HS-27A (cell line): ENCODE measurements at places on chromosomes 7 and 10.

GRCh38 chr10:99119258-99119748 lies 116.3 kb downstream of the HPSE2 start:
- DNase-seq = no peak

DNA sequence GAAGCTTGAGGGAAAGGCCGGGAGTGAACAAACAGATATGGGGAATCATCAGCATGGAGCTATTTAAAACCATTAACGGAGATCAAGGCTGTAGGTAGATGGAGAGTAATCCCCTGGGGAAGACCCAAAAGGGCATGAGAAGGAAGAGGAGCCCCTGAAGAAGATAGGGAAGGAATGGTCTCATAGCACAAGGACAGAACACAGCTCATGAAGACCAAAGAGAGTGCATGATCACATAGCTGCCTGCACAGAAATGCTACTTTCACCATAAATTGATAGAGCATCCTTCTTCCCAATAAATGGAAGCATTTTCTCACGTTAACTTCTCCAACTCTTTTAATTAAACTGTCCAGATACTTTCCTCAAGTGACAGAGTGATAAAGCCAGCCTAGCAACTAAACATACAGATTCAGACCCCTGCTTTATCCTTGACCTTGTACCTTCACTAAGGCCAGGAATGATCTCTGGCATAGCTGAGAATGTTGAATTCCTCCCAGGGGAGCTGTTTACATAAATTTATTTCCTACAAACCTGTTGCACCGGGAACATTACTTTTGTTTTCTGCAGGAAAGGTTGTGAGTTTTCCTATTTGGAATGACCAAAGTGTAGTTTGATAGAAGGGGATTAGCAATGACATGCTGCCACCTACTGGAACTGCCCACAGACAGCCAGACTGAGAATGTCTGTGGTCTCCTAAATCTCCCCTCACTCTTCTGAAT lies 110.8 kb upstream of the LRGUK start:
- DNase-seq = no peak

DNA sequence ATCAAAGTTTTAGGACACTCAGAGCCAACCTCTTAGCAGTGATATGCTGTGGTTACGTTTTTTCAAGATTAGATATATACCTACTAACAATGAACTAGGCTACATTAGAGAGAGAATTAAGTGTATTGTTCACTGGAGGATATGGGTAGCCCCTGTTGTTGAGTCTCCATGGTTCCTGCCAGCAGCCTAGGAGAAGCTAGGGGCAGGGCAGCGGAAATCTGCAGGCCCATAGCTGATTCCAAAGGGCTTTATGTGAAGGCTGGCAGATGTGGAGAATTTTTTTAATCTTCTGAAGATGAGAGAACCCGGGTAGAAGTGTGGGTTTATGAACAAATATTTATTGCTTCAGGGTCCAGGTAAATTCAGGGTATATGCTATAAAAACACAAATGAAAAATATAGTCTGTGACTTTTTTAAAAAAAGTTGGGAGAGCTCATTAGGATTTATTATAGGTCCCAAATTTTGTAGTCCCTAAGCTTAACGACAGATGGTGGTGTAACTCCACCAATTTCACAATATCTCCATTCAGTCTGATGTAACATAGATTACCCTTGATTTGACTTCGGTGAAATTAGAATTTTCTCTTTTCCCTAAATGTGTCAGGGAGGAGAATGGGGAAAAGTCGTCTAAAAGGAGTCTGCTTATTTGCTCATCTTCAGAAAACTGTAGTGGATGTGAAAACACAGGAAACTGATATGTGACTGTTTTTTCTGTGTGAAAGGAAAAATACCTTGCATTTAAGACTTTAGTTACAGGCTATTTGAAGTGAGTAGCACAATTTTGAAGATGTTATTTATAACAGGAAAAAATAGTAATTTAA lies 163.0 kb upstream of the PPP1R3A start:
- DNase-seq = no peak

- no peak for DNase-seq
Measured at GRCh38 chr10:44983066-44983894, 4.7 kb upstream of the DEPP1 start.

DNA sequence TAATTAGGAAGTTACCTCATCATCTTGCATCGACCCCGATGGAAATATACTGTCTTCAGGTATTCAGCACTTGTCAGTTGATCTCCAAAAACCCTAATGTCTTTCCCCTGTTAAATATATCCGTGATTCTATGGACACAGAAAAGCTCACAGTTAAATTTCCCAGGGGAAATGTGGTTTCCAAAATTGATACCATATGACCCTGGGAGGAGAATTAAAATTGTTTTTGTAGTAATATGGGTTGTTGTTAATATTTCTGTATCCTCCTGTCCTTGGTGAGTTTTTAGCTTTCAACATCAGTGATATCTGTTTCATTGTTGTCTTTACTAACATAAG lies 132.1 kb downstream of the CELF2 start:
- DNase-seq = no peak

DNA sequence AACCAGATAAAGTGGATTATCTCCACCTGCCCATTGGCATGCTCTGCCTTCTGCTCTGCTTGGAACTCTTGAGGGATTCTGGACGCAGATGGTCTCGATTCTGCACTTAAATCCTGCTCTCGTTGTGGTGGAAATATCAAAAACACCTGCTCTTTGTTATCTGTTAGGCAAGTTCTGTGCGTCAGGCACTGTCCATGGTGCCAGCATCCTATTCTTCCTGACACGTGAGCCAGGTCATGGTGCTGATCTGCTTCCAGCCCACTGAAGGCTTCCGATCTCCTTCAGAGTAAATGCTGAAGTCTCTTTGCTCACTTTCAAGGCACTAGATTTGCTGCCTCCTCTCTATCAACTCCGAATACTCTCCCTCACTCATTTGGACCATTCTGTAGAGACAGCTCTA lies 505.6 kb downstream of the HTR7 start:
- no peak for DNase-seq

- DNase-seq = no peak
Measured at GRCh38 chr10:50600286-50600685, 23.5 kb downstream of the SGMS1 start.

DNA sequence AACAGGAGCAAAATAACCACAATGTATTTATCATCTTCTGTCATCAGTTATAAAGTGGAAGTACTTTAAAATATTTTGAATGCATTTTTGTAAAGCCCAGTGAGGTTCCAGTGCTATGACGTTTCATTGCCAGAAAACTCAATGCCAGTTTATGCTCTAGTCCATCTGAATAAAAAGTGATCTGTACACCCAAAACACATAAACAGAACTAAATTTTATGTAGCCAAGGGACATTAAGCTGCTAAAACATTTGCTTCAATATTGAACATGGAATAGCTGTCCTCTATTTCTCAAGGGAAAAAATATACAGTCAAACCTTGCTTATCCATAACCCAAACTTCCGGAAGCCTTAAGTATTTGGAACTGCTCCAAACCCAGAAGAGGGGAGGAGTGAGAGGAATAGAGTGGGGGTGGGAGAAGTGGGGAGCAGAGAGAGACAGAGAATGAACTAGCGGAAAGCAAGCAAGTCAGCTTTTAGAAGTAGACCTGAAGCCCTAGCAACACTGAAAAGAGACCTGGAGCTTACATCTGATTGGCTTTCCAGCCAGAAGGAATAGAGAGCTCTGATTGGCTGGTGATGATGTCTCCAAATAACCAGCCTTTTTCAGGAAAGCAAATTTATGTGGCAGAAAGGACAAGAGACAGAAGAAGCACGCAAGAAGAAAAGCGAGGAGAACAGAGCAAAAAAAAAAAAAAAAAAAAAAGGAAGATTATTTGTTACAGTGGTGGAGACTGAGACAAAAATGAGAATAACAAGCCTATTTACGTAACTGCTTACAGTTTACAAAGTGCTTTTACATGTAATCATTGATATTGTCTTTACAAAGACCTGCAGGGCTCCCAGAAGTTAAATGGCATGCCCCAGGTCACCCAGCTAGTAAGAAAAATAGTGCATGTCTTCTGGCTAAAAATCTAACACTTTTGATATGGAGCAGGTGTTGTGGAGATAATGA lies 196.0 kb downstream of the RNLS start:
- no peak for DNase-seq

GRCh38 chr7:28708033-28708951 lies 249.8 kb downstream of the TRIL start:
- no peak for DNase-seq

- DNase-seq = no peak
Measured at GRCh38 chr10:30737931-30738391, 108.4 kb upstream of the LYZL2 start.

GRCh38 chr10:16545116-16545736 lies 23.5 kb upstream of the C1QL3 start:
- no peak for DNase-seq

DNA sequence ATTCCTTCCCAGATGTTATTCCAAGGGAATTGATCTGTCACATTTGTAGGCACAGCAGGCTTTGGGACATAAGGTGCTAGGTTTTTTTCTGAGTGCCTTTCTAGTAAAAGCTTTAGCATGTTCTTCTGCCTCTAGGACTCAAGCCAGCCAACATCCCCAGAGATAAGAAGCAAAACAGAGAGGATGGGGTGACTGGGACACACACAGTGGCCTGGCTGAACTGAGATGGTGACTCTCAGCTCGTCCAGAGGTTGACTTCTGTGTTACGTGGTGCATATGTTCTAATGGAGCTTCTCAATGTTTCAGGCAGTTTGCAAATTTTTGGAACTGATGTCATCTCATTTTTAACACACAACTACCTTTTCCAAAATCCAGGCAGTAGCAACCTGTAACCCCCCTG lies 188.1 kb upstream of the CELF2 start:
- DNase-seq = no peak
